ENCODE measurements at places on chromosomes 5 and 9.

GRCh38 chr9:127122176-127123063 lies at the start of gene ANGPTL2:
ANGPTL2 (minus strand) TSS chr9:127122635; CDS start chr9:127108731, 13,904 bp downstream.
- DNase-seq = peak; percentile 95

- DNase-seq = no peak
Observed at GRCh38 chr5:68843624-68844364, 250.0 kb upstream of the SLC30A5 start.

GRCh38 chr5:2749514-2750025 lies 1.9 kb downstream of the IRX2 start:
- no peak for DNase-seq

DNA sequence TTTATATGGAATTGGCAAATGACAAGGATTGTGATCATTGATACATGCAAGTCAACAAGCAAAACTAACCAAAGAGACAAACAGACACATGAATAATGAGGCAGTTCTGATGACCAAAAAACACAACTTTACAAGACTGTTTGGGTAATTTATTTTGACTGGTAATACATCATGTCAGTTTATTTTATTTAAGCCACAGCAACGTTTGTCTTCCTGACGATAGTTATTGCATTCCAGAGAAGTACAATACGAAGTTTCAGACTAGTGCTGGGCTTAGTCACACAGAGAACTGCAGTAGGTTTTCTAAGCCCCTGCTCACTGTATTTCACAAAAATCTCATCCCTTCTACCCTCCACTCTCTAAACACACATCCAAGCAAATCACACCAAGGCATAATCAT lies 514.2 kb downstream of the RAB3C start:
- DNase-seq = no peak

GRCh38 chr5:58235299-58235698 lies 224.6 kb downstream of the PLK2 start:
- DNase-seq = no peak

DNA sequence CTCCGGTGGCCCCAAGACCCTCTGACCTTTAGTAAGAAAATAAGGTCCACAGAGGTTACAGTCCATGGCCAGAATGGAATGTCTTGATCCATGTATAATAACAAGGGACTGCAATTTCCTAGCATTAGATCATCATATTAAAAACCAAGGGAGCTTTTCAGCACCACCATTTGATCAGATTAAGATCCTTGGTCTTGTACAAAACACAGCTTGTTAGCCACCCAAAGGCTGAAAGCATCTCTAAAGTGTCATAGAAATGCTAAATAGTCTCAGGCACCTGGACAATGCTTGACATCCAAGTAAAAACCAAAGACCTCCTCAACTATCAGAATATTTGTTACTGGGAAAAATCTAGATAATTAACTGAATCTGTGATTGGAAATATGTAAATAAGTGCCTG lies 50.3 kb upstream of the VPS13A start:
- DNase-seq = no peak

- no peak for DNase-seq
Observed at GRCh38 chr5:94028001-94028400, 286.6 kb upstream of the POU5F2 start.

- DNase-seq = peak; percentile 33
Observed at GRCh38 chr5:173967241-173967640, 21.7 kb upstream of the C5orf47 start.

DNA sequence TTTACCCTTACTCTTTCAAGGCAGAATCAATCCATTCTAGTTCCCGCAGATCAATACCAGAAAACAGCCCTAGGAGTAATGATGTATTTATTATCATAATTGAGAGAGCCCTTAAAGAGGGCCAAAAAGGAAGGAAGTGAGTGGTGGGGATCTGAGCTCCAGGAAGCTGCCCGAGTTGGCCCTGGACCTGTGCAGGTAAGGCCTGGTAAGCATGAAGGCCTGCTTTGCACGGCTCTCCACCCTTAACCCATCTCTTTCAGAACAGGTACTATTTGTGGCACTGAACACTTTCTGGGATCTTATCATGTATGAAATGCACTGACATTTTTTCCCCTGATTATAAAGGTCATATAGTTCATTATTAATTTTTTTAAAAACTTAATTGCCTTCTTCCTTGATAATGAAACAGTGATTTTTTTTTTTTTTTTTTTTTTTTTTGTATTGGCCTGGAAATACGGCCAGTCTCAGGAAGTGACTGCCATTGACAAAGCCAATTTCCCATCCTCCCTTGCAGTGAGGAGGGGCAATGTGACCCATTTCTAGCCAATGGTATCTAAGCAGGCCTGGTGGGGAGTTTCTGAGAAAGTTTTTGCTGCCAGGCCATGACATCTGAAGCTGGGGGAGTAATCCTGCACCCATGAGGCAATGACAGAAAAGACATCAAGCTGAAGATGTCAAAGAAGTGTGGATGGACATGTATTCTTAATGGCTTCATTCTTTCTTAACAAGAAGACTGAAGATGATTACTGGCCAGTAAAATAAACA lies 6.3 kb upstream of the MVB12B start:
- DNase-seq = no peak

DNA sequence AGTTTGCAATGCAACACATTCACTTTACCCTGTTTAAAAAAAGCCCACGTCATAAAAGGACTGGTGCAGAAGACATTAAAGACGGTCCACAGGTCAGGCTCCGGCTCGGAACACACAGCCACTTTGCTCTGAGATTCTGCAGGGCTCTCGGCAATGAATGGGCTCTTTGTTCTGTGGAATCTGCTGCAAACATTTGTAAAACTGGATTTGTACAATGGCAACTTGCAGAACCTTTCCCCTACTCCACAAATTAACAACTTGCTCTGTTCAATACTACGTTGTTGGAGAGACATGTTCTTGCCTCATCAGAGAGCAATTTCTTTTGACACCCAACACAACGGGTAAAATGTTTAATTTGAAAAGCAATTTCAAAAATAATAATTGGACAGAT lies 13.0 kb upstream of the NR5A1 start:
- no peak for DNase-seq

- no peak for DNase-seq
Observed at GRCh38 chr9:137446851-137447471, 5.8 kb upstream of the ENTPD8 start.

DNA sequence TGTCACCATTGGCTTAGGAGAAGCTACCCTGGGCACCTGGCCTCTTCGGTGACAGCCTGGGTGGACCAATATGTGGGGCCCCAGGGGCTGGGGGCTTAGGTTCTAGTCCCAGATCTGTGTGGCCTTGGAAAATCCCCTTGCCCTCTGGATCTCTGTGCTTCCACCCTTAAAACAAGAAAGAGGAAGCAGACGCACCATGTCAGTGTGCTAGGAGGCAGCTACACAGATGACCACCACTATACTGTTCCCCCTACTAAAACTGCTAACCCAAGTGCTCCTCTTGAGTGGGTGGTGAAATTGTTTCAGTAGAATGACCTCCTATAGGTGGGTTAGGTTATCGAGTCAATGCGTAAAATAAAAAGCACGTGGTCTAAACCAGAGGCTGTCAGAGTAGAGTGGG lies 31.0 kb downstream of the AFAP1L1 start:
- DNase-seq = no peak

DNA sequence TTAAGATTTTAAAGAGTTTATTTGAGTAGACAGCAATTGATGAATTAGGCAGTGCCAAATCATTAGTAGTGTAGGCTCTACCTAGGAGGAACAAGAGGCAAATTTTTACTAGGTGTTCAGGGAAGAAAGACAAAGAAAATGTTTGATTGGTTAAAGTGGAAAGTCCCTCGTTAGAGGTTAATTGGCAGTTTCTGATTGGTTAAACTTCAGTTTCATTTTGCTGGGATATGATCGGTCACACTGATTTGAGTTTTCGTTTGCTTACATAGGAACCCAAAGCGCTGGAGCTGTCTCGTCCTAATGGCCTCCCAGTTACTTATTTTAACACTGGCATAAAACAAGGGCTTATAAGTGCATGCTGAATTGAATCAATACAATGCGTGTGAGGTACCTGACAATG lies 15.1 kb downstream of the DMAC1 start:
- DNase-seq = no peak

DNA sequence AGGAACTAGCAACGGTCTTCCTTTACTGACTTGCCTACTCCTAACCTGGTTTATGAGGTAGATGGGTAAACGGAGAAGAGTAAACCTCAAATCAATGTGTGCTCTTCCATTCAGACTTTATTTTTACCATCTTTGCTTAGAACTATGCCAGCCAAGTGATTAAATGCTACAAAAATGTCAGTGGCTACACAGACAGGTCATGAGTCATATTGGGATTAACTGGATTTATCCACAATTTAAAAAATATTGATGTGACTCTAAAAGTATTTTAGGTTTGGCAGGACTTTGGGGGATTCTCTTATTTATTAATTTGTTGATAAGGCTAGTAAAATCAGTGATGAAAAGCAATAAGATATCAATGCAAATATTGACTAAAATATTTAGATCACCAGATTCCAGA lies 275.0 kb downstream of the PLK2 start:
- no peak for DNase-seq

GRCh38 chr5:86997516-86997915 lies 270.2 kb upstream of the RASA1 start:
- no peak for DNase-seq

- peak; percentile 25 for DNase-seq
Observed at GRCh38 chr5:176559683-176560082, 10.5 kb downstream of the CDHR2 start.

- no peak for DNase-seq
Observed at GRCh38 chr5:111602817-111603445, 90.6 kb upstream of the STARD4 start.

- DNase-seq = no peak
Observed at GRCh38 chr5:32933692-32934091, 222.6 kb downstream of the NPR3 start.

GRCh38 chr5:22998774-22999173 lies 145.6 kb upstream of the CDH12 start:
- DNase-seq = no peak

GRCh38 chr5:14376789-14377188 lies 204.8 kb upstream of the OTULINL start:
- no peak for DNase-seq

DNA sequence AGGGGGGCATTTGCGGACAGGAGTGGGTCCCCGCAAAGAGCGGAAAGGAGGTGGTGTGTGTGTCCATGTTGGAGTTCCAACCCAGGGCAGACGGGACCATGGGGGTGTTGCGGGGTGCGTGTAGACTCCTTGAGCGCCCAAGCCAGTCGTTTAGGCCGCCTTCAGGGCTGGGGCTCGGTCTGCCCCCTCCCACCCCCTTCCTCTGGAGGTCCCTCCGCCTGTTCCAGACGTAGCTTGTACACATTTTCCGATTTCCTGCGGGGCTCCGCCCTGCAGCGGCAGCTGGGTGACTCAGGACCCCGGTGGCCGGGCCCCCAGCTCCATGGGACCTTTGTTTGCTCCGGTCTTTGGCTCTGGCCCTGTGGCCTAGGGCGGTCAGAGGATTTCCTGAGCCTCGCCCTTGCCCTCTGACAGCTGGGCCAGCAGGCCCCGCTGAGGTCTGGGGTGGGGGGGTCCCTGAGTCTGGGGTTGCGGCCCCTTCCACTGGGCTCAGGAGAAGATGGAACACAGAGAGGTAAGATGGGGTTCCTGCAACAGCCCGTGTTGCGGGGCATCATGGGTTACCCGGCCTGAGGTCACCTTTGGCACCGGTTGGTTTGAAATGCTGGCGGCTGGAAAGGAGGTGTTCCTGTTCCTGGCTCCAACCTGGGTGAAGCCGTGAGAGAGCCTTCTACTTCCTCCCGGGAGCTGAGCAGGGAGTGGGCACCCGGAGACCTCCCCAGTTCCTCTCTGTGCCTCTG lies 1.5 kb downstream of the PKN3 start:
- DNase-seq = no peak

- DNase-seq = peak; percentile 23
Observed at GRCh38 chr5:176772271-176773210, 37.8 kb upstream of the UNC5A start.

- DNase-seq = no peak
Observed at GRCh38 chr5:142783601-142784341, 13.6 kb downstream of the ARHGAP26 start.

GRCh38 chr5:8644377-8644776 lies 775.4 kb downstream of the MTRR start:
- DNase-seq = no peak

GRCh38 chr9:108278341-108278740 lies 577.4 kb downstream of the ACTL7B start:
- DNase-seq = no peak

DNA sequence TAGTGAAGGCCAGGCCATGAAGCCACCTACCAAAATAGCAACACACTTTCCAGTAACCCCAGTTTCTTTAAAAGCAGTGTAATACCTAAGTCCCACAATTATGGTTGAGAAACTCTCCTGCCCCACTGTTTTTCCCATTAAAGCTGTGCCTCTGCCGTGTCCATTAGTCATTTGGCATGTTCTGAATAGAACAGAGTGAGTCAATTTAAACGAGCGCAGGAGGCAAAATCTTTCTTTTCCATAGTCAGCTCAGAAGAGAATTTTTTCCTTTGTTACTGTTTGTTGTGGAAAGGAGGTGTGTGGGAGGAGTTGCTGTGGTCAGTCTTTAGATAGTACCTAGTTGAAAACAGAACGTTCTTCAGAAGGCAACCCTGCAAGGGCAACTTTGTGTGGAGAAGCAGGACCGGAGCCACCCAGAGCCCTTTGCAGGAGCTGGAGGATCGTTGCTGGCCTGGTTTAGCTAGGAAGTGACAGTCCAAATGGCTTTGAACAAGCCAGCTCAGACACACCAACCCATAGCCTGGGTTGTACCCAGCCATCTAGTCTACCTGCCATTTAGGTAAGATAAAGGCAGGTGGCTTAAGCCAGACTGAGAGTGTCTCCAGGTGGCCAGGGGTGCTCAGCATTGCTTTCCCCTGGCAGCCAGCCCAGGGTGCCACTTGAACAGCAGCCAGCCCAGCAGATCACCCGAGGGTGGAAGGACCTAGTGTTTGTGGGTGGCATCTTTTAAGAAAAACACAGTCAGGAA lies 30.4 kb downstream of the GADD45G start:
- peak; percentile 10 for DNase-seq

- DNase-seq = no peak
Observed at GRCh38 chr5:141969783-141970771, 1.2 kb downstream of the RNF14 start.

DNA sequence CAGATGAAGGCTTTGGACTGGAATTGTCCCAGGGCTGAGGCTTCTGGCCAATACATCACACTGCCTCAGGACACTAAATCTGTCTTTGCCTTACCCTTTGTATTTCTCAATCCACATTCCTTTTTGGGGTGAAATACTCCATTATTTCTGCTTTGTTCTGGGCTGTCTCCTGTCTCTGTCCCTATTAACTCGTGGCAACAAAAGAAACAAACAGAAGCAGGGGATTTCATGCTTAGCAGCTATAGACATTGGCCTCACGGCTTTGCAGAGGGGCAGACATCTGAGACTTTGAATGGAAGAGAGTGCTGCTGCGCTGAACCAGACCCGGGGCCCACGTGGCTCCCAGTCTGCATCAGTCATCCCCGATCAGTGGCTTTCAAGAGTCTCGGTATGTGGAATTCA lies 129.7 kb downstream of the ARL15 start:
- DNase-seq = no peak

- no peak for DNase-seq
Observed at GRCh38 chr9:36987409-36987808, 46.7 kb downstream of the PAX5 start.
